Naive thymus-derived CD4-positive, alpha-beta T cell (primary cell): ENCODE measurements at places on chromosomes 6 and 20. TPM values are rescaled to one million over a fixed set of nuclear protein-coding genes. Genes with fewer than 3 reads are reported as not detected.

The IRF4 gene
- total RNA-seq: 27.9 TPM

The PSORS1C2 gene
- total RNA-seq: not detected

The GRIK2 gene
- 0.16 TPM for total RNA-seq

The CST4 gene
- not detected for total RNA-seq

The ZBP1 gene
- total RNA-seq: 9.4 TPM

The BTN1A1 gene
- not detected for total RNA-seq

The CFB gene
- 1.4 TPM for total RNA-seq

The FAM209A gene
- total RNA-seq: 6.5 TPM

The SLC22A16 gene
- 0.29 TPM for total RNA-seq

The OR2H2 gene
- total RNA-seq: not detected

The IL20RA gene
- total RNA-seq: not detected

The CNBD2 gene
- total RNA-seq: 2.6 and 2.9 TPM in 2 replicates

The BHLHE23 gene
- total RNA-seq: not detected in 2 replicates
